ENCODE measurements at places on chromosomes 16 and 17. TPM values are rescaled to one million over a fixed set of nuclear protein-coding genes. Genes with fewer than 3 reads are reported as not detected.

CASKIN1 gene
- total RNA-seq, result 41.3 TPM

BTBD17 gene
- 20.8 TPM for total RNA-seq

CTF1 gene
- 0.92 TPM for total RNA-seq

CCL7 gene
- total RNA-seq, result not detected

HASPIN gene
- 1.4 TPM for total RNA-seq

PRDM7 gene
- total RNA-seq, result not detected

ZNF821 gene
- 30.4 TPM for total RNA-seq

C17orf50 gene
- not detected for total RNA-seq

GP2 gene
- total RNA-seq, result not detected

PSMC3IP gene
- total RNA-seq, result 6.9 TPM

CDRT4 gene
- total RNA-seq, result 17.1 TPM

LYRM9 gene
- 17.8 TPM for total RNA-seq

SMTNL2 gene
- total RNA-seq, result 5.8 TPM

HDAC5 gene
- 82.4 TPM for total RNA-seq

NPIPB6 gene
- total RNA-seq, result 0.92 TPM

ALOXE3 gene
- total RNA-seq, result 0.69 TPM

KRT27 gene
- not detected for total RNA-seq

STXBP4 gene
- 15.9 TPM for total RNA-seq

KIF2B gene
- not detected for total RNA-seq

KRTAP4-6 gene
- total RNA-seq, result not detected

OR1A1 gene
- not detected for total RNA-seq

PFN1 gene
- 78.0 TPM for total RNA-seq

MILR1 gene
- total RNA-seq, result 3.7 TPM

PRSS8 gene
- total RNA-seq, result not detected

CALB2 gene
- total RNA-seq, result 208 TPM

TPSG1 gene
- total RNA-seq, result not detected

KCNAB3 gene
- 3.7 TPM for total RNA-seq

FBXO39 gene
- not detected for total RNA-seq

TP53TG3D gene
- 0.92 TPM for total RNA-seq

NXPH3 gene
- total RNA-seq, result 10.8 TPM

TBC1D3L gene
- total RNA-seq, result 4.6 TPM

PRSS21 gene
- total RNA-seq, result not detected

PMFBP1 gene
- total RNA-seq, result 1.2 TPM
